Vagina (tissue), 2 donors: ENCODE measurements at places on chromosomes 2 and 18.

GRCh38 chr2:220394433-220394832 lies 767.0 kb downstream of the SLC4A3 start:
- DNase-seq, result no peak

- no peak for DNase-seq
Observed at GRCh38 chr2:68135448-68136320, 22.0 kb upstream of the PNO1 start.

GRCh38 chr2:111227716-111228141 lies 107.0 kb downstream of the BCL2L11 start:
- peak; percentile 77 for DNase-seq

GRCh38 chr2:16588565-16588964 lies 77.1 kb downstream of the CYRIA start:
- no peak for DNase-seq

GRCh38 chr18:5145168-5145825 lies 51.8 kb downstream of the AKAIN1 start:
- no peak for DNase-seq

DNA sequence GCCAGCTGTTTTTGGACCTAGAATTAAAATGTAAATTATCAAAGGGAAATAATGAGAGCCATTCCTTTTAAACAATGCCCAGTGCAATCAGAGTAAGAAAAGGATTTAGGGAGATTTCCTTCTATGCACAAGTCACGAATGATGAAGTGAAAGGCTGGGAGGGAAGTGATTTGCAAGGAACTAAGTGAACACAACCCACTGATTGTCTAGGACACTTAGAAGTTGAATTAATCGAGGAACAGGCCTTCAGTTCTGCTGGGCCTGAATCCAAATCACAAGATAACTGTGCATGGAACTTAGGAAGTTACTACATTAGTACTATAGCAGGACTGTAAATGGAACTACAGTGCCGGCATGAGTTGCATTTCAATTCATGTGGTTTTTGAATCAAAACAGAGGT lies 17.7 kb downstream of the MAP2 start:
- DNase-seq, result no peak

DNA sequence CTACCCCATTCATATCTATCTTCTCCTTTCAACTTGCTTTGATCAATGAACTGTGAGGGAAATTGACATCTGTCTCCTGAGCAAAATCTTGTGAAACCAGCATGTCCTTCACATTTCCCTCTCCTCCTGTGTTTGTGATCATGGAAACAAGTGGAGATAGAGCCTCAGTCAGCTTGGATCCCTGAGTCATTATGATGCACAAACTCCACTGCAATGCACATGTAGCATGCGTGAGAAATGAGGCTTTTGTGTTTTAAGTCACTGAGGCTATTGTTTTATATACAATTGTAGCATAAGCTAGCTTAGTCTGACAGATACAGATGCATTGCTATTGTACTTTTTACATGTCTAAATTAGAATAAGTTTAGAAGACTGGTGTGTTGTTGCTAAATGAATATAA lies 85.2 kb upstream of the HNMT start:
- no peak for DNase-seq

DNA sequence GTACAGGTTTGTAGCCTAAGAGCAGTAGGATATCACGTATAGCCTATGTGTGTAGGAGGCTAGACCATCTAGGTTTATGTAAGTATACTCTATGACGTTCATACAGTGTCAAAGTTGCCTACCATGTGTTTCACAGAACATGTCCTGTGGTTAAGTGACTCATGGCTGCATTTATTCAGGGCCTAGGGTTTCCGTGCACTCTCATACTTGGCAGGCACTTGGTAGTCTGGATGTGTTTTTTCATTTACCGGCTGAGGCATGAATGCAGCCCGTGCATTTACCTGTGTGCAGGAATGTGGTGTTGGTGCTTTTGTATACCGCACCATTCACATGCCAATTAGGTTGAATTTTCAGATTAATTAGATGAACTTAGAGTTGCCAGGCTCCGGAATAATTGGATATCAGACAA lies 43.4 kb downstream of the MYL12B start:
- no peak for DNase-seq

GRCh38 chr18:77702686-77703085 lies 453.0 kb downstream of the GALR1 start:
- DNase-seq, result no peak

DNA sequence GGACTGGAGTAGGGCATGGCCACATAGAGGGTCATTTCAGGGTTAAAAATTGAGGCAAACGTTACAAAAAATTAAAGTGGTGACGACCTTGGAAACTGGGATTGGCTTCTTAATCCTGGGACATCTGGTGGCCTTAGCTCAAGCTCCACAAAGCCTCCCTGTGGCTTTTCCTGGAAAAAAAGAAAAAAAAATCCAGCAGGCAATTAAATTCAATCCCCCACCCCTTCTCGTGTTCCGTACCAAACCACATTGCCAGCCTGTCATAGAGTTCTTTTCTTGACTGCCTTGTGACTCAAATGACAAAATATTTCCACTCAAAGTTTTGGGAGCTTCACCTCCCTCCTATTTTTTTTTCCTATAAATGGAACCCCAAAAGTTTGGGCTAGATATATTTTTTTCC lies 195.6 kb downstream of the HRH4 start:
- no peak for DNase-seq

DNA sequence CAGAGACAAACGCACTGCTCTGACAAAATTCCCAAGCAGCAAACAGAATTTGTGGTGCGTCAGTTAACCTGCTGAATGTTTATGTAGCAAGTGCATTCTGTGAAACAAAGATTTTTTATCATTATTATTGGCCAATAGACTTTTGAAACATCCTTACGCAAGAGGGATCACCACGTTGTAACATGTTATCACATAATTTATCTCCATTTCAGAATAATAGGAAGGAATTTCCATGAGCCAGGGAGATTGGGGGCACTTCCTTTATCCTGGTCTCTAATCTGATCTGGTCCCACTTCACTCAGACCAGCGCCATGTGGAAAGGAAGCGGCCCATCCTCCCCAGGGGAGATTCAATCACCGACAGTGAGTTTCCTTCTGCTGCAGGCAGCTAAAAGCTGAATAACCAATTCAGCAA lies 166.1 kb downstream of the PID1 start:
- no peak for DNase-seq

GRCh38 chr18:11114653-11115052 lies 34.7 kb downstream of the PIEZO2 start:
- DNase-seq, result no peak

DNA sequence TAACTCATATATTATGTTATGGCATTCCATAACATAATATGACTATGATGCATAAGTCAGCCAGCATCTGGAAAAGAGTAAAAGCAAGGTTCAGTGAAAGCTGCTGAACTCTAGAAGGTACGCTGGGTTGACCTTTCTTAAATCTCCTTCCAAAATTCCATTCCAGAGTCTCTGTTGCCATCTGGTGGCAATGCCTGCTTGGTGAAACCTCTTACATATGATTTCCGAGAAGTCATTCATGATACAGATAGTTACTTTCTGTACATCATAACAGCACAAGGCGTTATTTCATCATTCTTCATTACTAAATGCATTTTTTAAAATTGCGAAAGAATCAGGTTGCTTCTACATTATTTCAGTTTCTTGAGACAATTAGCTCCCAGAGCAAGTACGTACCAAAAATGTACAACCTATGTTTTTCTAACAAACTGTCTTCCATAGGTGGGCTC lies 7.0 kb upstream of the EPG5 start:
- no peak for DNase-seq

GRCh38 chr2:198326431-198326830 lies 522.0 kb downstream of the PLCL1 start:
- DNase-seq, result no peak

DNA sequence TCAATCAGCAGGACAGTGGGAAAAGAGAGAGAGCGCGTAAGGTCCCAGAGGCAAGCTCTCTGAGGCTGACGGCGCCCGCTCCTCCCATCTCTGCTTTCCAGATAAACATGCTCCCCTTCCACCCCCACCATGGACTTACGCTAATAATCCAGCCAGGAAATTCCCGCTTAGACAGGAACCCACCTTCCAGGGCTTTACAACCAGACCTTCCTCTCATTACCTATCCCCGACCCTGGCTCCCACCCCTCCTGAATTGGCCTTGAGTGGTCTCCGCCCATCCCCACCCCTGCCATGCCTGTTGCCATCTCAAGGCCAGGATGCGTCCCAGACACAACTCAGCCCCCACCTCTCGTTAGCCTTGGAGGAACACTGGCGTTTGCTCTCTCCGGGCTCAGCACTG lies 131.1 kb downstream of the SMAD2 start:
- no peak for DNase-seq

DNA sequence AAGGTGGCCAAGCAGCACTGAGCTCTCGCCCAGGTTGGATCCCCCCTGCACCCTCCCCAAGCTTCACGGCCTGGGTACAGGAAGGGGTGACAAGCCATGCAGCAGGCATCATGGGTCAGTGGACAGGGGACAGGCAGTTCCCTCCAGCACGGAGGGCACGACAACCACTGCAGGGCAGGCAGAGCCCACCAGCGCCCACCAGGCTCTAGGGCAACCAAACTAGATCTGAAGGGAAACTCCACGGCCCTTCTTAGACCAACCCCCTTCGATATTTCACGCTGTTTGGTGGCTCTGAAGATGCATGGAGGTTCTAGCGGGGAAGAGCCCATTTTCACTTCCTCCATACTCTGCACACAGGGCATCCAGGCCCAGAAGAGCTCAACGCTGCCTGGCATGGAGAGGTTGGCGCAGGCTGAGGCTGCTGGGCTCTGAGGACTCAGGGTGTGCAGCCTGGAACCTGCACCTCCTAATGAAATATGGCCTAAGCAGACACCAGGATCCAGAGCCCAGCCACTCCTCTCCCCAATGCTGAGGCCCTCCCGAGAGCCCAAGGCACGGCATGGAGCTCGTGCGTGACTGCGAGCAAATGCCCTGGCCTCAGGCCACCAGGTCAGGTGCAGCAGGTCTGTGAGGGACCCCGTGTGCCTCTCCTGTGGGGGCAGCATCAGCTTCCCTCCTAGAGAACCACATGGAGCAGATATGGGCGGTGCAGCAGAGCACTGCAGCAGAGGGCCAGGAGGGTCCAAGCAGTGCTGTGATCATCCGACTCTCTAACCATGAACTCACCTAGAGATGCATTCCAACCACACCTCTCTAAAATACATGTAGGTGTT lies 8.7 kb upstream of the MTERF4 start:
- no peak for DNase-seq

- no peak for DNase-seq
Observed at GRCh38 chr2:8685697-8686358, 4.0 kb downstream of the ID2 start.

DNA sequence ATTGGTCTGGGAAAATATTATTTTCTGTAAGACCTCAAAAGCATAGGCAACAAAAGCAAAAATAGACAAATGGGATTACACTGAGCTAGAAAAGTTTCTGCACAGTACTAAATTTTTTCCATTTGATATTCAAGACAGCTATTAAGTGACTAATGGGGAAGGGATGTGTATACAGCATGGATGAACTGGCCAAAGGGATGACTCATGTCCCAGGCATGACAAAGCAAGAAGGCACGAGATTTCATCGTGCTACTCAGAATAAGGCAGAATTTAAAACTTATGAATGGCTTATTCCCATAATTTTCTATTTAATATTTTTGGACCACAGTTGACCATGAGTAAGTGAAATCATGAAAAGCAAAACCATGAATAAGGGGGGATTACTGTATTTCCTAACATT lies 1250.1 kb upstream of the GYPC start:
- no peak for DNase-seq

- DNase-seq, result no peak
Observed at GRCh38 chr2:202114795-202115194, 41.7 kb downstream of the KIAA2012 start.

GRCh38 chr2:150387586-150388288 lies 99.7 kb downstream of the RND3 start:
- no peak for DNase-seq

DNA sequence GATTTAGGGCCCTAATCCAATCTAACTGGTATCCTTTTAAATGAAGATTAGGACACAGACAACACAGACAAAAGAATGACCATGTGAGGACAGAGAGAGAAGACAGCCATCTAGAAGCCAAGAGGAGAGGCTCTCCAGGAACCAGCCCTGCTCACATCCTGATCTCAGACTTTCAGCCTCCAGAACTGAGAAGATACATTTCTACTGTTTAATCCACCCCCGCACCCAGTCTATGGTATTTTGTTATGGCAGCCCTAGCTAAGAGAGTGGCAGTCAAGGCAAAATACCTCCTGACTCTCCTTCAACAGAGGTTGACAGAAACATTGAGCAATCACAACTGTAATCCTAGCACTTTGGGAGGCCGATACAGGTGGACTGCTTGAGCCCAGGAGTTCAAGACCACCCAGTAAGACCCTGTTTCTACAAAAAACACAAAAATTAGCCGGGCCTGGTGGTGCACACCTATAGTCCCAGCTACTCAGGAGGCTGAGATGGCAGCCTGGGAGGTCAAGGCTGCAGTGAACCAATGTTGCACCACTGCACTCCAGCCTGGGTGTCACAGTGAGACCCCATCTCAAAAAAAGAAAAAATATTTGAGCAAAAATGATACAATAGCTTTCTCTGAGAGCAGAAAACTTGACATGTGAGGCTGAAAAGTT lies 34.7 kb downstream of the WDR33 start:
- no peak for DNase-seq

GRCh38 chr2:21103274-21103891 lies 20.4 kb upstream of the TDRD15 start:
- DNase-seq, result no peak

GRCh38 chr2:26581991-26582842 lies 58.9 kb downstream of the CIB4 start:
- no peak for DNase-seq

GRCh38 chr18:62723666-62724281 lies 8.4 kb downstream of the PHLPP1 start:
- DNase-seq, result no peak

DNA sequence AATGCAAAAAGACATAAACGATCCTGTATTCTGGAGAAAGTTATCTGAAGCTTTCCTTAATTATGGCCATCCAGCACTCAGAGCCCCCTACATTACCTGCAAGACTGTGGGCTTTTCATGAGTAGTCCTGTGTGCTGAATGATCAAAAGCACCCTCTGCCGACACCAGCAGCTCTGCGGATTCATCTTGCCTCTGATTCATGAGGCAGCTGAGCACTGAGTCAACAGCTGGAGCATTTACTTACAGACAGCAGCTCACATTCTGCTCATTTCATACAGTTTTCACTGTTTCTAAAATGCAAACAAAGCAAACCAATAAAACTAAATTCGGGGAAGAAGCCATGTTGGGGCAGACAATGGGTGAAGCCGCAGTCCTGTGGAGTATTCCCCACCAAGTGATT lies 886.5 kb downstream of the CNTNAP5 start:
- no peak for DNase-seq

GRCh38 chr2:42725657-42726056 lies 38.3 kb downstream of the OXER1 start:
- DNase-seq, result no peak

DNA sequence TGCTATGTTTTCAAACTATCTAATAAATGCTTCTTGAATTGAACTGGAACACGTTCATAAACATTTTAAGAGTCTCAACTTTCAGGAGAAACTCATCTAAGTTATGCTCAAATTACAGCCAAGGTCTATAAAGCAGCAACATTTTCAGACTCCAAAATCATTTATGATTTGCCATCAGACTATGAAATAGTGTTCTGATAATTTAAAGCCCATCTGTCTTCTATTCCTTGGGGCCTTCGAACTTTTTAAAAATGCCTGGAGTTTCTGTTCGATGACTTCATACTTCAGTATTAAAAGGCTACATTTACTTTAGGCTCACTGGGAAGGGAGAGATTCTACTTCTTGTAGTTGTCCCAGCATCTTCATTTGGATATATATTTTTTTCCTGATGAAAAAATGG lies 73.6 kb upstream of the NXPH2 start:
- DNase-seq, result no peak

GRCh38 chr18:25662272-25662671 lies 310.3 kb upstream of the ZNF521 start:
- no peak for DNase-seq

- no peak for DNase-seq
Observed at GRCh38 chr2:26483957-26484565, 6.1 kb upstream of the OTOF start.
